Ovary (tissue), 10 donors: ENCODE measurements at places on chromosomes 7 and 10. TPM values are rescaled to one million over a fixed set of nuclear protein-coding genes. Genes with fewer than 3 reads are reported as not detected.

The SHH gene
- total RNA-seq, result not detected

The C7orf57 gene
- total RNA-seq, result 0.38 TPM

The SNCG gene
- total RNA-seq, result 43.6 TPM

The PTPN12 gene
- total RNA-seq, result 66.5 TPM

DNA sequence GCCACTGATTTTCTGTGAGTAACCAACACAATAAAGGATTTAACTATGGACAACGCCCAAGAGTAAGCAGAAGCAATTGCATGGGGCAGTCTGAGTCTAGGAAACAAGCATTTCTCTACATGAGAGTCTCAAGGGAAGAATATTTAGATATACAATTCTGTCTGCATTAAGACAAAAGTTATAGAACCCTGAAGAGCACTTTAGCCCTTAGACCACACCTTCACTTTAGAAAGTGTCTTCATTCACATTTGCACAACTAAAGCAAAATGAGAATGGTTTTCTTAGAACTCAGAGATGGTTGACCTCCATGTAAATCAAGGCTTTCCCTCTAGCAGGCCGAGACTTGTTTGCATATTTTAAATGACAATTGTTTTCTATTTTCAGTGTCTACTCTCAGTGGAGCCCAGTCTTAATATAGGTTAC, 25.5 kb upstream of the TRIM24 start:
- no peak for DNase-seq

The BTBD16 gene
- total RNA-seq, result 1.8 TPM

The CCDC136 gene
- total RNA-seq, result 14.0 TPM

The CHN2 gene
- 27.3 TPM for total RNA-seq

The ANXA8 gene
- 0.63 TPM for total RNA-seq

- DNase-seq, result no peak
Measured at GRCh38 chr7:39091774-39092173, 114.1 kb downstream of the POU6F2 start.

DNA sequence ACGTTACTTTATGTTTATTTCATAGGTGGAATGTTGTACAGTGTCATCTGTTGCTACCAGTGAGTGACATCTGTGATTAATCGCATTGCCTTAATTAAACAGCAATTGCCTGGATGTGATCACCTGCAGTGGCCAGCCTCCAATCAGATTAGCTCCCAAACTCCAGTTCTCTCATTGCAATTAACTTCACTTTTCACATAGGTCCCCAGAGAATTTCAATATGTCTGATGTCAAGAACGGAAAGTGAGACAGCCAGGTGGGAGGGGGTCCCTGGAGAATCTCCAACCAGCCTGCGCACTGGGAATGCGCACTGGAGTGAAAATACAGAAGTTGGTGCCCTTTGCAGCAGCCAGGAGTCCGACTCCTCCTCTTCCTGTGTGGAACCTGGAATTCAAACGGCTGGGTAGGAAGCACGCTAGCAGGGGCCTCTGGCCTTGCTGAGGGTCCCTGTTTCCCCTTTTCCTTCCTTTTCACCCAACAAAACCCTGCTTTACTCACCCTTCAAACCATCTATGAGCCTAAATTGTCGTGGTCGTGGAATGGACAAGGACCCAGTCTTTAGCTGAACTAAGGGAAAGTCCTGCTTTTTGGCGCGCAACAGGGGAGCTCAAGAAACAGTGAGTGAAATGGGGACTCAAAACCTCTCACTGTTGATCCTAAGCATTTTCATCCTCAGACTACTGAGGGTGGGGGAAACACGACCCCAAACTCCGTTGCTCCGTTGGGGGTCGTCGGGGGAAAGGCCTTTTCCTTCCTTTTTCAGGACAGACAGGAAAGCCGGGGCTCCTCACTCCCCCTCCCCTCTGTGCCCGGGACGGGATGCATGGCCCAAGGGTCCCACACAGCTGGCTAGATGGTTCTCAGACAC, 1355.5 kb upstream of the LRRTM3 start:
- DNase-seq, result peak; percentile 19

- DNase-seq, result peak; percentile 69
Measured at GRCh38 chr10:102628451-102628911, 15.8 kb upstream of the TRIM8 start.

GRCh38 chr7:46226860-46227259, 305.8 kb upstream of the IGFBP3 start:
- no peak for DNase-seq

DNA sequence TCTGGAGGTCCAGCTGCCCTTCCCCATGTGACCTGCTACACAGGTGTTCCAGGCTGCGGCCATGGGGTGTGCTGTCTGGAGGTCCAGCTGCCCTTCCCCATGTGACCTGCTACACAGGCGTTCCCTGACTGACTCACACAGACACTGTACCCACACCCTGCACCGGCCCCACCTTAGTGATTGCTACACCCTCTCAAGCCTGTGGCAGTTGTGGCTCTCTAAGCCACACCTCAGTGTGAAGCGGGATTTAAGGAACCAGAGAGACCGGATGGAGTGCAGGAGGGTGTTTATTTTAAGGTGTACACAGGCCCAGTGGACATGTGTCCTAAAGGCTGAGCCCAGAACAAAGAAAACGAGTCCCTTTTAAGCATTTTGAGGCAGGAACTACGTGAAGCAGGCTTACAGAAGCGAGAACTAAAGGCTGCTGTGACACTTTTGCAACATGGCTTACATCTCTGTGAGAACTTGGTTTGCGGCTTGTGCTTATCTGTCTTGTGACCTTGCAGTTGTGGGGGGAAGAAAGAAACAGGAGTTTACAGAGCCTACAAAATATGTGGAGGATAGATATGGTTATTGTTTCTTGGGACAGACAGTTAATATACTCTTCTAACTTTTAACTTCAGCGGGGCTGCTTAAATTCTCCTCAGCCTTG, 326.4 kb downstream of the PAXIP1 start:
- no peak for DNase-seq

The OR9A2 gene
- not detected for total RNA-seq
